ENCODE measurements at places on chromosomes 2 and 18.
A peak's percentile ranks its signal among the peaks of the same experiment; 100 is the strongest.

GRCh38 chr2:220228310-220229006 lies 601.0 kb downstream of the SLC4A3 start:
- DNase-seq = no peak

- no peak for DNase-seq
Observed at GRCh38 chr2:150389447-150389846, 98.0 kb downstream of the RND3 start.

DNA sequence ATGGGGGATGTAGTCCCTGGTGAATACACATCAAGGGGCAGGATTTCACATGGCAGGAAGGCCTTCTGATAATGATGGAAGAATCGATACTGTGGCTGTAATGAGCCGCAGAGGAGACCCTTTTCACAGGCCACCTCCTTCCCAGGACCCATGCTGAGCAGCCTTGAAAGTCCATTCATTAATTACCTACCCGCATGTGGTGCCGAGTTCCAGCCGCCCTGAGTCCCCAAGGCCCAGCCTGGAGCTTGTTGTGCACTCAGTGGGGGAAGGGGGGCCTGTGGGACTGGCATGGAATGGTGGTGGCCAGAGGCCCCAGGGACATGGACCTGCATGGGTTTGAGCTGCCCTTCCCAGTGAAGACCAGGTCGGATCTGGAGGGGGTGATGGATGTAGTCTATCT lies 25.5 kb downstream of the ASB18 start:
- DNase-seq = no peak

GRCh38 chr2:121071034-121071504 lies 213.9 kb downstream of the TFCP2L1 start:
- DNase-seq = no peak

DNA sequence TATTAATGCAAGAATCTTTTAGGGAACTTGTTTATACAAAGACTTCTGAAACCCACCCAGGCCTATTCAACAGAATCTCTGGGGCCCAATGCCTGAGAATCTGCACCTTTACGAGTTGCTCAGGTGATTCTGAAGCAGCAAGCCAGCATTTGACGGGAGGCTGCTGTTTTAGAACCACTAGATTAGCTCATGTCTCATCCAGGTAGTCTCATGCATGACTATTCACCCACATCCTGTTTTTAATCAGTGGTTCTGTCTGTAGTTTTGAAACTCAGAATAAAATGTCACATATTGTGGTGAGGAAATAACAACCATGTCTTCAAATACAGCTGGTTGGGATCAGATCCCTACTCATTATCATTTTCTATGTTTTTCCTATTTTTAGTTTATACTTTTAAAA lies 39.5 kb downstream of the CYTIP start:
- no peak for DNase-seq

DNA sequence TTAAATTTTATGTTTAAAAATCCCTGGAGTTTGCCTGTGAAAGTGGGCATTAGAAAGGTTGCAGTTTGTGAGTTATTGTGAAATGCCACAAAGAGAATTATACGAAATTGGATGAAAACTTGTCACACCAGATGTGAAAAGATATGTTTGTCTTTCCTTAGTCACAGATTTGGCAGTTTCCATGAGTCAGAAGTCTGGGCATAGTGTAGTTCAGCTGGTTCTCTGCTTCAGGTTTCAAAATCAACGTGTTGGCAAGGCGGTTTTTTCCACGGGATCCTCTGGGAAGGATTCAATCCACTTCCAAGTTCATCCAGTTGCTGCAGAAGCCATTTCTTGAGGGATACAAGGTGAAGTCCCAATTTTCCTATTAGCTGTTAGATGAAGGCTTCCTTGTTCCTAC lies 658.0 kb upstream of the CDH2 start:
- no peak for DNase-seq

DNA sequence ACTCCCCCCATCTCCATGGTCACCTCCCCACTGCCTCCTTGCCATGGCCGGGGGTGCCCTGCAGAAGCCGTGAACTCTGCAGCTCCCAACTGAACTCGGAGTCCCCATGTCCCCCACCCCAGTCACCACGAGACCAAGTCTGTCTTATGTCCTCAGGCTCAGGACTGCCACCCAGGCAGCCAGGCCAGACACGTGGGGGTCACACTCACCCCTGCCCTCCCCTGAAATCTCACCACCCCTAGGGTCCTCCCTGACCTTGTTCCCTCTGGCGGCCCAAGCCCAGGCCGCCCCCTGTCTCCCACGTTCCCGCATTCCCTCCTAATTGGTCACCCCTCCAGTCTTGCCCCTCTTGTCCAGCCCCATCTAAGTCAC lies 11.0 kb downstream of the AQP12A start:
- DNase-seq = no peak

DNA sequence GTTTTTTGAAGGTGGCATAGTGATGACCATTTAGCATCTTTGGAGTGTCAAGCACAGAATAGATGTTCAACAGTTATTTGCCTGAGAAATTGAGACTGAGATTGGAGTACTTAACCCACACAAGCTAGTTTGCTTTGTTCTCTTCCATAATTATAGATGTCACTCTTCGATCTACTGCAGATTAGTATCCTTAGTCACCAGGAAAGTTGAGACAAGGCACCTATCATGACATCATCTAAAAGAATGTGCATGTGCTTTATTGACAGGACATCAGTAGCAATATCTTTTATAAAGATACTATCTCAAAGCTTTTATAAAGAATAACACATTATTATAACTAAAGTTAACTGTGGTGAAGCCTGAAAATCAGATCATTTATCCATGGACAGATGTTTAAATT lies 6.4 kb downstream of the VRK2 start:
- DNase-seq = no peak

- no peak for DNase-seq
Observed at GRCh38 chr2:240903191-240904060, 2.7 kb upstream of the CROCC2 start.

DNA sequence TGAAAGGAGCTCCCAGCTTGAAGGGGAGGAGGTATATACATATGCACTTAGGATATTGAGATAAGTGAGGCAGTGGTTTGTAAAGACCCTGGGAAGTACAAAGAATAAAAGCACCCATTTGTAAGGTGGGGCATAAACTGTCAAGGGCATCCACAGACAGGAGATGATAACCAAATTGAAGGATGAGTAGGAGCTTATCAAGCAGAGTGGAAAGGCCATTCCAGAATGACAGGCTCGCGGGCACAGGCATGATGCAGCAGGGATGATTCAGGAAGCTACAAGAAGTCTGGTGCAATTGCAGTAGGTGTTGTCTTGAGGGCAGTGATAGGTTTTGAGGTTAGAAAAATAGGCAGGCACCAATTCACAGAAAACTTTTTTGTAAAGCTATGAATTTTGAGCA lies 504.8 kb downstream of the PIK3C3 start:
- no peak for DNase-seq

- DNase-seq = no peak
Observed at GRCh38 chr2:173290046-173290445, 64.6 kb upstream of the CDCA7 start.

- DNase-seq = no peak
Observed at GRCh38 chr18:48361801-48362200, 47.4 kb downstream of the ZBTB7C start.

DNA sequence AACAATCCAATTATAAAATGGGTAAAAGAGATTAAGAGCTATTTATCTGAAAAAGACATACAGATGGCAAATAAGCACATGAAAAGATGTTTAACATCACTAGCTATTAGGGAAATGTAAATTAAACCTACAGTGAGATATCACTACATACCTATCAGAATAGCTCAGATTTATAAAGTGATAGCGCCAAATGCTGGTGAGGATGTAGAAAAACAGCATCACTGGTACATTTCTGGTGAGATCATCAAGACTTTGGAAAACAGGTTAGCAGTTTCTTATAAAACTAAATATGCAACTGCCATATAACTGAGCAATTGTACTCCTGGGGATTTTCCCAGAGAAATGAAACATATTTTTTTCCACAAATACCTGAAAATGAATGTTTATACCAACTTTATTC lies 100.4 kb downstream of the ACOXL start:
- DNase-seq = no peak

DNA sequence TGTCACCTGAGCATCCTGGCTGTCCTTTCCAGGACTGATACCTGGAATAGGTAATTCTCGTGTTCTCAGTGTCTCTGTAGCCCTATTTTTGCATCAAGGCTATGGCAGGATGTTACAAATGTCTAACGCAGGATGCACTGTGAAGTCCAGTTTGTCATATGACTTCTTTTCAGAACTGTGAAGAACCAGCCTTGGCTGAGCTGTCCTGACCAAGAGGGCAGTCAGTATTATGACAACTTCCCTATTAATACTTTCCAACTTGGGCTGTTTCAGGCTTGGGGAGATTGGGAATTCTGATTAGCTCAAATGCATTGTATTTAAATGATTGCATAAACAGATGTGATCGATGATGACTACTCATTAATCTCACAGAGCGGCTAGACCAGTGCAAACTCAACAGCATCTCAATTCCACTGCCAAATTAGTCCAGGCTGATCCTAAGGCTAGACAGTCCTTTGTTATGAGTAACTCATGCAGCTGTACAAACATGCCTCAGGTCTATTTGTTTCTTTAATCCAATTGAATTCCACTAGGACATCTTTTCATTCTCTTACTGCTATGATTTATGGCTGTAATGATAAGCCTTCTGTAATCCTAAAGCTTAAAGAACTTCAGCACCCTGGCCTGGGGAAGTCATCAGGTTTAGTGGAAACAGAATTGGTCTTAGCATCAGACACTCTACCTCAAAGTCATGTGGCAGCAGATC lies 331.6 kb downstream of the KCNS3 start:
- DNase-seq = peak; percentile 48

GRCh38 chr2:196743165-196743564 lies 56.3 kb downstream of the GTF3C3 start:
- DNase-seq = no peak

- no peak for DNase-seq
Observed at GRCh38 chr2:60906395-60906794, 25.0 kb downstream of the REL start.

DNA sequence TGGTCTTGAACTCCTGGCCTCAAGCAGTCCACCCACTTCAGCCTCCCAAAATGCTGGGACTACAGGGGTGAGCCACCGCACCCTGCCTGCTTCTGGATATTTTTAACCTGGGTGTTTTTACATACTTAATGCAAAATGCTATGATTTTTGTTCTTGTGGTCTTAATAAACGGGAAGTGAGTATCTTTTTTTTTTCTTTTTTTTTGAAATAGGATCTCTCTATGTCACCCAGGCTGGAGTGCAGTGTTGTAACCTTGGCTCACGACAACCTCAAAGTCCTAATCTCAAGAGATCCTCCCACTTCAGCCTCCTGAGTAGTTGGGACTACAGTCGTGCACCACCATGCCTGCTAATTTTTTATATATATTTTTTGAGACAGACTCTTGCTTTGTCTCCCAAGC lies 19.2 kb upstream of the ASXL2 start:
- DNase-seq = no peak

- DNase-seq = no peak
Observed at GRCh38 chr18:62795813-62796212, 80.5 kb downstream of the PHLPP1 start.

DNA sequence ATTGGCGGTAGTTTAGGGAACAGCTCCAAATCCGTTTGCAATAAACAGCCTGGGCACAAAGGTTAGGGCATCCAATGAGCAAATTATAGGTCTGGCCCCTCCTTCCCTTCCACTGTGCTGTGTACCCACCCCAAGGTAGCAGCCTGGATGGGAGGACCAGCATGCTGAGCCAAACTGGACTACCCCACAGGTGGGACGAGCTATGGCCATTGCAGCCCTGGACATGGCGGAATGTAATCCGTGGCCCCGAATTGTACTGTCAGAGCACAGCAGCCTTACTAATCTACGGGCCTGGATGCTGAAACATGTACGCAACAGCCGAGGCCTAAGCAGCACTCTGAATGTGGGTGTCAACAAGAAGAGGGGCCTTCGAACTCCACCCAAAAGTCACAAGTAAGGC lies 6.7 kb downstream of the AGBL5 start:
- no peak for DNase-seq

- DNase-seq = no peak
Observed at GRCh38 chr2:10137053-10137843, 14.7 kb downstream of the RRM2 start.

GRCh38 chr18:52902188-52902587 lies 562.2 kb downstream of the DCC start:
- DNase-seq = no peak

- DNase-seq = no peak
Observed at GRCh38 chr2:189426886-189427285, 14.4 kb upstream of the WDR75 start.

DNA sequence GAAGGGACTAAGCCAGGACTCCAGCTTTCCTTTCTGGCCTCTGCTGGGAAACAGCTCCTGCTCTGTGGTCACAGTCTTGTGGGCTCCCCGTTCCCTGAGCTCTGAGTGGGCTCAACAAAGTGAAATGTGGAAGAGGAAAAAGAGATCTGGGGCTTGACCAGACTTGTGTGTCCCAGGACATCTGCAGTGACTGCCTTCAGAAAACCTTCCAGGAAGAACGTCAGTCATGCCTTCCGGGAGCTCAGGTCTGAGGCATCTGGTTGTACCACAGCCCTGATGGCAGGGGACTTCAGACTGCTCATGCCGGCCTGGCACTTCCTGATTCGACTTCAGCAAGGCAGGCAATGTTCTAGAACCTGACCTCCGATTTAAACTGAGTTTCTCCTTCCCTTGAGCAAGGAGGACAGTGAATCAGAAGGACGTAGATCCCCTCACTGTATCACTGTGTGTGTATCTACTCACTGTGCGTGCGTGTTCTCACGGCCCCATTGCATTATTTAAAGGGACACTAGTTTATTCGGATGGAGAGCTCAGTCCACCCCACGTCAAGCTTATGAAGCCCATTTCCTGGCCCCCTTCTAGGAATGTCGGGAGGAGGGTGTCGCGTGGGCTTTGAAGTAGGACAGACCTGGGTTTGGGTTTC lies 548 bp upstream of the FBLN7 start:
- DNase-seq = no peak

DNA sequence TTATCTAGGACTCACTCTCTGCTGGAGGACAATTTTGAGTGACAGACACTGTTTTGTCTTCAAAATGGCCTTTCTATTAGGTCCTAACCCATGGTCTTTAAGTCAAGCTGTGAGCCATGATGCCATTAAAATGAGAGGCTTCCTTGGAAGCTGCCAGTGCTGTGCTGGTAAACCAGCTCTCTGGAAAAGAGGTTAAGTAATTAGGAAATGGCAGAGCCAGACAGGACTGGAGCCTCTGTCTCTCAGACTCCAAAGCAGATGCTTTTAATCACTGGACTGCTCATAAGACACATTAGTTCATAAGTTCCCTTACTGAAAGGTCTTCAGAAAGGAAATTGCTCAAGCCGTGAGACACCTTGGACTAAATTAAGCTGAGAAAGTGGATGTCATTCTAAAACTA lies 25.8 kb upstream of the LHCGR start:
- DNase-seq = no peak

GRCh38 chr18:23203891-23204432 lies 68.7 kb downstream of the CABLES1 start:
- DNase-seq = no peak

GRCh38 chr2:9235147-9236044 lies 28.8 kb downstream of the ASAP2 start:
- DNase-seq = no peak

GRCh38 chr2:129192841-129193253 lies 786.6 kb upstream of the RAB6C start:
- DNase-seq = no peak

- no peak for DNase-seq
Observed at GRCh38 chr2:64819774-64820688, 166.3 kb upstream of the SERTAD2 start.

GRCh38 chr2:57343391-57344006 lies 703.1 kb upstream of the VRK2 start:
- no peak for DNase-seq

All from NCI-H774 (cell line).